ENCODE measurements at places on chromosomes 5 and 9.

DNA sequence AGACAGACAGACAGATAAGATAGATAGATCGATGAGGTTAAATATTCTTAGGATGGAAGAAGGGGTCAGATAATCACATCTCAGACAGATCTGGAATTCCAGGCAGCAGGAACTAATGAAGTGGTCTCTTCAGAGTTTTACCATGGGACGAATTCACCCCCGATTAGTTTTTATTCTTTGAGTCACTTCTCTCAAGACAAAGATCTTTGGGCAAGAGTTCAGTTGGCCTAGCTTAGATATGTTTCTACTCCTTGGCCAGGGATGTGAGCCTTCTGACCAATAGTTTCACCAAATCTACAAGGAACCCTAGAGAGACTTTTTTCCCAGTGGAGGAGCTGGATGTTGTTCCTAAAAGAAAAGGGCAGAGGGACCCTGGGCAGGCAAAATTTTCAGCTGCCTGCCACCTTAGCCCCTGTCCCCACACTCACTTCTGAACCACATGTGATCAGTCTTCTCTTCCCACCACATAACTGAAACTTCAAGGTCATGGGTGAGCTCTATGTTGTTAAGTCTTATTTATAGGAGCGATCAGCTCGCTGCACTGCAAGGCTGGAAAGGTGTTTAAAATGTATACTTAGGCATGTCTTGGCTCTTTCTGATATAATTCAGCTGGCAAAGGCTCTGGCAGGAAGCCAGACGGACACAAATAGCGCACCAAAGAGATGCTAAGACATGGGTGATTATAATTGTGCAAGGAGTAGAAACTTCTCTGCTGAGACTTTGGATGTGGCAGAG is 132.9 kb downstream of the PALM2AKAP2 start:
- no peak for DNase-seq

GRCh38 chr5:113151641-113152379 is 175.2 kb downstream of the DCP2 start:
- no peak for DNase-seq

GRCh38 chr9:127627494-127627855 is 15.4 kb downstream of the STXBP1 start:
- DNase-seq: no peak

- peak; percentile 27 for DNase-seq
Observed at GRCh38 chr5:171521219-171521633, 101.8 kb downstream of the FGF18 start.

- no peak for DNase-seq
Observed at GRCh38 chr9:113331780-113332179, 8.3 kb downstream of the WDR31 start.

DNA sequence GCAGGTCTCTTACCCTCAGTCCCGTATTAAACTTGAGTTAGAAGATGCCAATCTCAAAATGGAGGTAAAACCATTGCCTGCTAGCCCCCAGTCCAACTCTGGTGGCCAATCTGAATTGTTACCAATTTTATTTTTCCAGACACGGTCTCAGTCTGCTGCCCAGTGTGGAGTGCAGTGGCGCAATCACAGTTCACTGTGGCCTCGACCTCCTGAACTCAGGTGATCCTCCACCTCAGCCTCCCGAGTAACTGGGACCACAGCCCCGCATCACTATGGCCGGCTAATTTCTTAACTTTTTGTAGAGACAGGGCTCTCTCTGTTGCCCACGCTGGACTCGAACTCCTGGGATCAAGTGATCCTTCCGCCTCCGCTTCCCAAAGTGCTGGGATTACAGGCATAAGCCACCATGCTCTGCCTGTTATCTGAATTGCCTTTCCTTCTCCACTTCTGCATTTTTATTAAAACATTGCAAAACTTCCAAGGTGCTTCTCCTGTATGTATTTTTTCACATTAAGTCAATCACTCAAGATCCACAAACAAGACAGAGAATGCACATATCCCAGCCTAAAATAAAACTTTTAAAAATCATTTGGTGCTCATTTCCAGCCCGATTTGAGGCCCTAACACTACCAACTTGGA is 2.3 kb downstream of the FANCC start:
- DNase-seq: no peak

DNA sequence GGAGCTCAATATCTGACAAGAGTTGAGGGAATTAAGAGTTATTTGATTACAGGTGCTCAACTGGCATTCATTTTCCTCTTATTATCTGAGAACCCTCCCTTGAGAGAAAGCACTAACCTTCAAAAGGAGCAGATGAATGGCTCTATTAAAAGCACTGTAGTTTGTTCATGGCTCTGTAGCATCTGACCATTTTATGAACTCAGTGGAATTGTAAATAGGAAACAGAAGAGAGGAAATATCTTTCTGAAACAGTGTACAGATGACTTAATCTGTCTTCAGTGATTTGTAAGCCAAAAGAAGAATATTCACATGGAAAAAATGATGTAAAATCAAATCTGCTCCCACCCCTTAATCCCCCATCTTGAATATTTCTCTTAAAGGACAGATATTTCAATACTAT is 810.4 kb upstream of the GRAMD2B start:
- DNase-seq: no peak

DNA sequence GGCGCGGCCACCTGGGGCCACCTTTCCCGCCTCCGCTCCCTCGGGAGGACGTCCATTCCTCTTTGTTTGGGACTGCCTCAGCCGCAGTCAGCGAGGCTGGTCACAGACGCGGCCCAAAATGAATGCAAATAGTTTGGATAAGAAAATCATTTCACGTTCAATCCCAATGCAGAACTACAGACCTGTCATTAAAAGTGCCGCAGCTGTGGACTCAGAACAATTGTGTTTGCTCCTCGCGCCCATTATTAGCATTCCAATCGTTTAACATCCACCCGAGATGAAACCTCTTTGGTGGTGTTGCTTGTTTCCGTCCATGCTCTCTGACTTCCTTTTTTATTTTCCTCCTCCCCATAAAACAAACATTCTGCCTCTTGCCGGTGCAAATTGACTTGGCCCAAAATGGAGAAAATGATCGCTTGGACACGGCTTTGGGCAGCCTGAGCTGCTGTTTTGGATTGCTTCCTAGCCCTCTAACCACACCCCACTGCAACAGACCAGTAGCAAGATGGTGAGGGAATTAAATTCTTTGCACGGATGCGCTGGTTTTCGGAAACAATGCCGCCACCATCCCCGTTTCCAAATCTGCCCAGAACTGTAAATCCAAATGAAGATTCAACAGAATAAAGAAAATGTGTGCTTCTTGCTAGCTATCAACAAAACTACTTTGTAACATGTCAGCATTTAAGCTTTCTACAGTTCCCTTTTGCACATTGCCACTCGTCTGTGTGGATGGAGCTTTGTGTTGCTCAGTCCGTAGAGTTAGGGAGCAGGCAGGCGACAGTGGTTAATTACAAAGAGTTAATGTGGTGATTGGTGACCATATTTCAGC is 784 bp downstream of the NLN start:
- no peak for DNase-seq

All from brain pericyte (primary cell).